ENCODE measurements at places on chromosomes 3 and 15.
A peak's percentile ranks its signal among the peaks of the same experiment; 100 is the strongest.

DNA sequence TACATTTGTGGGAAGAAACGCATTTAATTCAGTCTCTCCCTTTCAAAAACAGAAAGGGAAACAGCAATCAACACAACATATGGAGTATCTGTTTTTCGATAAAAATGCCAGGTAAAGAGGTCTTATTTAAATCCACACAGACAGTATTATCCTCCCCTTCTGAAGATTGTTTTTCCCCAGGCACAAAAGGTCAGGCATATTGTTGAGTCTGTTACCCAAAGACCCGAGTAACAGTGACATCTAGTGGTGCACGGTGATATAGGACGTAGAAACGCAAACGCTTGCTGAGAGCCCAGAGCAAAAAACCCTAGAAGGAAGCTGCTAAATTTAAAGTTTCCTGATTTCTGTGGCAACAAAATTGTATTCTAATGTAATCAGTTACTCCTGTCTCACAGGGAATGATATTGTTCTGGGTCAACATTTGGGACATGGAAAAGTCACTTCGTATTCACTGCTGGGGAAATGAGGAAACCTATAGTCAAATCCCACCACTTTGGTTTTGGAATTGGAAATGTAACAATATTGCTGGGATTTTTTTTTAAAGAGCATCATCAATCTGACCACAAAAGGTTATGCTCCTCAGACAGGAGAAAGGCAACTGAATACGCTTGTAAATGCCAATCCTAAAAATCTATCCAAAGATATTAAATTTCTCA lies 312.7 kb upstream of the CCDC54 start:
- DNase-seq, result peak; percentile 49

- DNase-seq, result no peak
Observed at GRCh38 chr3:25820366-25820765, 30.5 kb downstream of the OXSM start.

DNA sequence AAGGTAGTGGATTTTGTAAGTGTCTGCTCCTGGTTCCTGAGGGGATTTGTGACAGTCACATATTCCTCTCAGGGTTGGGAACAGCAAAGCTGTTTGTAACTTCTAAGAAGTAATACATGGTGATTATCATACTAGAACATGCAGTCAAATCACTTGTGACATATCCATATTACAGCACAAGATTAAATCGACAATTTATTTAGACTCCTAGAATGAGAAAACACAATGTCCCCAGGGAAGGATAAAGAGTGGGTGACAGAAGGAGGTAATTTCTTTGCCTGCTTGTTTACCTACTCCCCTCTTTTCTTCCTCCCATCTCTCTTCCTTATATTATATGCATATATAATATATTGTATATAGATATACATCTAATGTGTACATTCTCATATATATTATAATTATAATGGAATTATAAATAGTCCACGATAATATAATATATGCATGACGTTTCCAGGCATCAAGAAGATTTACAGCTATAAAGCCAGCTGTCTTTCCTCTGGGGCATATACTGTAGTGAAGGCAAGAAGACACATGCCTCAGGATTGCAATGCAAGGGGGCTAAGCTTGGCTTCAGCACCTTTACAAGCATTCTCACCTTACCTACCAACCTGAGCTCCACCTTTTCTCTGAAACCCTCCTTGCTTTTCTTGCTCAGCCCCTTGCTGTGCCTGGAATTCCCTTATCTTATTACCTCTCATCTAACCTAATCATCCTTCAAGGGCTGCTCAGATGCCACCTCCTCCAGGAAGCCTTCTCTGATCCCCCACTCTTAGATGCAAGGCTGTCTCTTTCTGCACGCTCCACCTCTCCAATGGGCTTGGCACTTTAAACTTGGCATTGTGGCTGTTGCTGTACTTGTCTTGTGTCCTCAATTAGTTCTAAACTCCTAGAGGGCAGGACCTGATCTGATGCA lies 73.1 kb upstream of the PIAS1 start:
- no peak for DNase-seq

- no peak for DNase-seq
Observed at GRCh38 chr3:155197786-155198185, 95.7 kb downstream of the STRIT1 start.

- no peak for DNase-seq
Observed at GRCh38 chr3:172061724-172062184, 22.4 kb downstream of the FNDC3B start.

- DNase-seq, result no peak
Observed at GRCh38 chr3:172939651-172940293, 189.2 kb downstream of the ECT2 start.

DNA sequence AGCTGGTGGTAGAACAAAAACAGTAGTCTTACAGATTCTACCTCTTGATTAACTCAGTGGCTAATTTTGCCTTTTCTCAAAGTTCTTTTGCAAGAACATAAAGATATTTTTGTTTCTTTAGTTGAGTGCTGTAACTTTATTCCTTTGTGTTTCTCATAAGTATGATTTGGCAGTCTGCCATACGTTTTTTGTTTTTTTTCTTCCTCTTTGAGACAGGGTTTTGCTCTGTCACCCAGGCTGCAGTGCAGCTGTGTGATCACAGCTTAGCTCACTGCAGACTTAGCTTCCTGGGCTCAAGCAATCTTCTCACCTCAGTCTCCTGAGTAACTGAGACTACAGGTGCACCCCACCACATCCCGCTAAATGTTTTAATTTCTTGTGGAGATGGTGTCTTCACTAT lies 22.4 kb downstream of the B3GNT5 start:
- no peak for DNase-seq
